ENCODE measurements at places on chromosomes 2 and 18. TPM values are rescaled to one million over a fixed set of nuclear protein-coding genes. Genes with fewer than 3 reads are reported as not detected.

- no peak overlapping the region for H3K4me3 ChIP-seq
- no peak overlapping the region for H3K27ac ChIP-seq
- DNase-seq = no peak
Observed at GRCh38 chr2:10162586-10163497, 40.3 kb downstream of the RRM2 start.

GRCh38 chr18:45940724-45941123 lies 26.4 kb downstream of the EPG5 start:
- H3K27ac ChIP-seq = no peak overlapping the region
- H3K27me3 ChIP-seq = no peaks in the 10 kb centered on the region
- peaks cover 3% of the 10 kb centered on the region for H3K4me1 ChIP-seq
- no peak overlapping the region for H3K4me3 ChIP-seq
- peaks cover 64% of the 10 kb centered on the region for H3K36me3 ChIP-seq

SOWAHC gene
- total RNA-seq = 12.7 TPM

- no peak for DNase-seq
- no peak overlapping the region for H3K27ac ChIP-seq
- H3K36me3 ChIP-seq = no peaks in the 10 kb centered on the region
- H3K4me3 ChIP-seq = no peak overlapping the region
- peaks cover 64% of the 10 kb centered on the region for H3K4me1 ChIP-seq
Observed at GRCh38 chr2:101770726-101771125, 73.2 kb downstream of the MAP4K4 start.

DNA sequence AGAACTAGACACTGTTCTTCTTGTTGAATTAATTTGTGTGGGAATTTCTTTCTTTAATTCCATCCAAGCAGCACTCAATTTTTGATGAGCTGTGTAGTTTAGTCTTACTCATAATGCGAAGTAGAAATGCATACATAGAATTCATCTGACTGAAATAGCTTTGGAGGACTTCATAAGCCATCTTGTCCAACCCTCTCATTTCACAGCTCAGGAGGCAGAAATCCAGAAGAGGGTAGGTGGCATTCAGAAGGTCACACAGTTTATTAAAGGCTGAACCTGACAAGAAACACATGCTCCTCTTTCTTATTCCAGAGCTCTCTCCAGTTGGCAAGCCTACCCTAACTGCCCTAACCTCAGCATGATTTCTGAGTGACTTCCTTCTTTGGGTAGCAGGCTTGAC lies 169.2 kb upstream of the NOSTRIN start:
- H3K27ac ChIP-seq = peak overlapping the region; percentile 91
- no peaks in the 10 kb centered on the region for H3K36me3 ChIP-seq
- H3K4me3 ChIP-seq = no peak overlapping the region
- no peak for DNase-seq

DNA sequence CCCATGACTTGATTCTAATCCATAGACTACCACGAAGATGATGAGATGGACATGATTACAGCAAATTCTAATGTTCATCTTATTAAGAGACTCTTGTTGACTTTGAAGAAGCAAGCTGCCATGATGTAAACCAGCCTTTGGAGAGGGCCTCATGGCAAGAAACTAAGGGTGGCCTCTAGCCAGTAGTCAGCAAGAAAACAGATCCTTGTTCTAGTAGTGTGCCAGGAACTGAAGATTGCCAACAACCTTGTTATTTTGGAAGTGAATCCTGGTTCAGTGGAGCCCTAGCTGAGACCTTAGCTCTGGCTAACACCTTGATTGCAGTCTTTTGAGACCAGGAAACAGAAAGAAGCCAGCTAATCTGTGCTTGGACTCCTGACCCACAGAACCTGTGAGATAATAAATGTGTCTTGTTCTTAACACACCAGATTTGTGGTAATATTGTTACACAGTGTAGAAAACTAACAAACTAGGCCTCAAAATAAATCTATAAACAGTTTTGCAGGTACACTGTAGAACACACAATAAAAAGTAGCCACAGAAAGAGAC lies 10.0 kb downstream of the PHOSPHO2 start:
- H3K4me3 ChIP-seq = no peak overlapping the region
- H3K27me3 ChIP-seq = no peaks in the 10 kb centered on the region
- H3K27ac ChIP-seq = no peak overlapping the region
- H3K4me1 ChIP-seq = no peaks in the 10 kb centered on the region
- no peak for DNase-seq

MCM6 gene
- total RNA-seq = 28.3 TPM

DNA sequence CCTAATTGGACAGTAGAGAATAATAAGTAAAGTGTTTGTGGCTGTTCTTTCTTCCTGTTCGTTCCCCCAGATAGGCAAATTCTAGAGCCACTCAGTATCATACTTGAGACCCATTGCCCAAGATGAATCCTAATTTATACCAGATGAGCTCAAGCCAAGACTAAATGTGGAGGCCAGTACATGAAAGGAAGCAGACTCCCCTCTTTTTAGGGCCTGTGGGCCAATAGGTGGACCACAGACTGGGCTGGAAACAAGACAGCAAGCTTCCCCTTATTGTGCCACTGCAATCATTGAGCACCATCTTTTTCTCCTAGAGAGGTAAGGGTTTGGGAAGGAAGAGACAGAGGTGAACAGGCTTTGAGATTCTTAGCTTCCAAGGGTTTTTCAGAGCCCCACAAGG lies 141.9 kb downstream of the MGAT5 start:
- H3K36me3 ChIP-seq = no peaks in the 10 kb centered on the region
- no peak overlapping the region for H3K4me3 ChIP-seq
- H3K27me3 ChIP-seq = no peaks in the 10 kb centered on the region

Data from osteocyte (in vitro differentiated cells).